ENCODE measurements at places on chromosomes 16 and 17.

- DNase-seq = no peak
Measured at GRCh38 chr16:80500961-80501525, 39.8 kb upstream of the DYNLRB2 start.

DNA sequence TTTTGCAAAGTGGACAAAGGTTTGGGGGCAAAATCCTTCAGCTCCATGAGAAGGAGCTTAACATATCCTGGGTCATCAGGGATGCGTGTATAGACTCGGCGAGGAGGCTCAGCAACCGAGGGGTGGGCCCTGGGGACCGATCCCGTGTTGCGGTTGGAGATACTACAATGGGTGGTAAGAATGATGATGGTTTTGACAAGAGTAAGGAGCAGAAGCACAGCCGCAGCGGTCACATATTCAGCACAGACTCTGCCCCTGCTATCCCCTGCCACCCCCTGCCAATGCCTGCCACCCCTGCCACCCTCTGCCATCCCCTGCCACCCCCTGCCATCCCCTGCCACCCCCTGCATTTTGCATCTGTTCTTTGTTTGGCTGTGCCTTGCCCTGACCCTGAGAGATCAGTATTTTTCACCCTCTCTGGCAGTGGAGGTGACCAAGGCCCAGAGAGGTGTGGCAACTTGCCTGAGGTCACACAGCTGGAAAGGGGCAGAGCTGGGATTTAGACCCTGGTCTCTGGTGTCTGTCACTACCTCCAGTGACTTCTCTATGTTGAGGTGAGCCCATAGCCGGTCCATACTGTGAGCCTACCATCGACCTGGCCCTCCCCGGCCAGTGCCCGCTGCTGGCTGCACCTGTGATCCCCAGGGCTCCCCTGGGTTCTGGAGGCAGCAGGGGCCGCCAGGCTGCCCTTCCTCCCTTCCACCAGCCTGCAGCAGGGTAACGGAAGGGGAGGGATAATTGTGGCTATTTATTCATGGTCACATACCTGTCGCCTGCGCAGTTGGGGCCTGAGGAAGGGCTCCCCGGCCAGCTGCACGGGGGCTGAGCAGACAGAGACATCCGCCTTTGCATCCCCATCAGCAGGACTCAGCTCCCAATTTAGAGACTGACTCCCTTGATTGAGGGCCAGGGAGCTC, 74.9 kb upstream of the CBX4 start:
- DNase-seq = no peak

- DNase-seq = no peak
Measured at GRCh38 chr17:35368081-35368830, 5.2 kb downstream of the SLFN11 start.

- DNase-seq = no peak
Measured at GRCh38 chr17:46879101-46879500, 27.7 kb downstream of the WNT9B start.

DNA sequence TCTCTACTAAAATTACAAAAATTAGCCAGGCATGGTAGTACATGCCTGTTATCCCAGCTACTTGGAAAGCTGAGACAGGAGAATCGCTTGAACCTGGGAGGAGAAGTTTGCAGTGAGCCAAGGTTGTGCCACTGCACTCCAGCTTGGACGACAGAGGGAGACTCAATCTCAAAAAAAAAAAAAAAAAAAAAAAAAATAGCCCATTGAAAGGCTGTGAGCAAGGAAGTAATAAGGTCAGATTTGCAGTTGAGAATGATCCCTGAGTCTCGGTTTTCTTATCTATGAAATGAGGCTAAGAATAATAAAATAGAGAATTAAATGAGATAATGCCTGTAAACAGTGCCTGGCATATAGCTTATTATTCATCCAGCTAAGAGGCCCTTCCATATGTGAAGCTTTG, 1.3 kb upstream of the PDK2 start:
- no peak for DNase-seq

GRCh38 chr16:1953734-1954133, 755 bp downstream of the RPL3L start:
- no peak for DNase-seq
